BJ (cell line): ENCODE measurements at places on chromosomes 12 and 14. TPM values are rescaled to one million over a fixed set of nuclear protein-coding genes. Genes with fewer than 3 reads are reported as not detected.

- DNase-seq, result no peak
Measured at GRCh38 chr14:29999013-29999539, 71.4 kb upstream of the PRKD1 start.

DNA sequence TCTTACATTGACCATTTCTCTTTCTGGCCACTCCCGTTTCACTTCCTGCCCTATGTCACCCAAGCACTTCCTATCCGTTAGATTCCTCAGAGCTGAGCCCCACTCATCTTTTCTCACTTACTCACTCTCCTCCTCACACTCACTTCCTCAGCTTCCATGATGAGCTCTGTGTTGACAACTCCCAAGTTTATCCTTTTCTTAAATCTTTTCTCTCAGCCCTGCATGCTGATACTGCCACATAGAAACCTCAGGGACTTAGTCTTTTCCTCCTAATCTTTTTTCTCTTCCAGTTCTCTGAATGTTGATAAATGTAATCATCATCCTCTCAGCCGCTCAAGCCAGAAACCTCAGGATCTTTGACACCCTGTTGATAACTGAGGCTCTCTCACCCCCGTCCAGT lies 99.6 kb downstream of the ANO6 start:
- DNase-seq, result no peak

GRCh38 chr14:67429510-67430205 lies 17.7 kb upstream of the PLEK2 start:
- DNase-seq, result peak; percentile 28

GRCh38 chr12:26283617-26284016 lies 88.2 kb downstream of the SSPN start:
- no peak for DNase-seq

The IKBIP gene
- 30.2 and 53.2 TPM in 2 replicates for polyA plus RNA-seq

The P2RX7 gene
- 0.13 and 0.20 TPM in 2 replicates for polyA plus RNA-seq

The SP1 gene
- polyA plus RNA-seq, result 44.4 and 58.2 TPM in 2 replicates

- DNase-seq, result no peak
Measured at GRCh38 chr12:114215746-114216145, 190.2 kb downstream of the TBX5 start.

The SAMD15 gene
- polyA plus RNA-seq, result 0.34 and 1.4 TPM in 2 replicates

- no peak for DNase-seq
Measured at GRCh38 chr12:4027412-4027811, 154.2 kb upstream of the PARP11 start.

The TAS2R19 gene
- polyA plus RNA-seq, result 0.33 and 0.48 TPM in 2 replicates

The KRT3 gene
- polyA plus RNA-seq, result not detected in 2 replicates

- DNase-seq, result no peak
Measured at GRCh38 chr14:95085321-95085720, 72.0 kb downstream of the DICER1 start.

- no peak for DNase-seq
Measured at GRCh38 chr12:79515530-79515935, 175.2 kb downstream of the PAWR start.

- no peak for DNase-seq
Measured at GRCh38 chr12:76899522-76899921, 20.7 kb upstream of the CSRP2 start.

The GPR84 gene
- polyA plus RNA-seq, result not detected in 2 replicates
